Aorta (tissue), 5 donors: ENCODE measurements at places on chromosomes 4 and X. TPM values are rescaled to one million over a fixed set of nuclear protein-coding genes. Genes with fewer than 3 reads are reported as not detected.

The SORCS2 gene
- 2.3 TPM for total RNA-seq

The SOD3 gene
- 380 TPM for total RNA-seq

The GPR78 gene
- 0.48 TPM for total RNA-seq

The NUDT11 gene
- total RNA-seq, result 1.4 TPM

The SHROOM3 gene
- 173 TPM for total RNA-seq

The LAGE3 gene
- total RNA-seq, result 8.3 TPM

The INTU gene
- total RNA-seq, result 13.6 TPM

The IL13RA1 gene
- total RNA-seq, result 92.5 TPM

The ATP8A1 gene
- 11.6 TPM for total RNA-seq

- DNase-seq, result no peak
- no peaks in the 10 kb centered on the region for H3K36me3 ChIP-seq
- no peak overlapping the region for H3K4me3 ChIP-seq
- H3K27me3 ChIP-seq, result no peaks in the 10 kb centered on the region
- H3K4me1 ChIP-seq, result peaks cover 2% of the 10 kb centered on the region
- H3K27ac ChIP-seq, result no peak overlapping the region
These were observed 885.7 kb upstream of the ADGRL3 start for GRCh38 chr4:60314416-60314815.

GRCh38 chr4:30380404-30380998 lies 339.7 kb upstream of the PCDH7 start:
- no peaks in the 10 kb centered on the region for H3K36me3 ChIP-seq
- H3K27ac ChIP-seq, result no peak overlapping the region
- no peaks in the 10 kb centered on the region for H3K27me3 ChIP-seq
- no peaks in the 10 kb centered on the region for H3K4me1 ChIP-seq
- H3K4me3 ChIP-seq, result no peak overlapping the region

GRCh38 chrX:110257889-110258288 lies 60.0 kb downstream of the AMMECR1 start:
- no peaks in the 10 kb centered on the region for H3K27me3 ChIP-seq
- H3K36me3 ChIP-seq, result no peaks in the 10 kb centered on the region
- no peak overlapping the region for H3K27ac ChIP-seq
- H3K4me3 ChIP-seq, result no peak overlapping the region

DNA sequence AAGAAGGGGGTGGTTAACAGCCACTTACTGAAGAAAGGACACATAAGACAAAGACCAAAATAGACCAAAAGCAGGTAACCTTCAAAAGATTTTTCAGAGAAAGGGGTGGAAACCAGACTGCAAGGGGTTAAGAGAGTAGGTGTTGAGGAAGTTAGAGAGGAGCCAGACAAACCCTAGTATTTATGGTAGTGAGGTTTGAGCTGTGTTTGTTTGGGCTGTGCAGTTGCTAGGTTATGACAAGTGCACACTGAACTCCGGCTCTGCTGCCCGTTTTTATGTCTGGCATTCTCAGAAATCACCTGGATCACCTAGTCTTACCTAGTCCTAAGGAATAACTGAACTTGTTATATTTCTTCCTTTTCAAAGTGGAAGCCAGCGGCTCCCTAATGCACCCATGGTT lies 22.9 kb upstream of the G3BP2 start:
- H3K4me1 ChIP-seq, result no peaks in the 10 kb centered on the region
- no peak for DNase-seq
- no peak overlapping the region for H3K4me3 ChIP-seq

- no peak for DNase-seq
- H3K27me3 ChIP-seq, result no peaks in the 10 kb centered on the region
- no peaks in the 10 kb centered on the region for H3K4me1 ChIP-seq
- no peak overlapping the region for H3K27ac ChIP-seq
- H3K36me3 ChIP-seq, result no peaks in the 10 kb centered on the region
These were observed 128.5 kb downstream of the NFKB1 start for GRCh38 chr4:102629673-102630072.

- no peaks in the 10 kb centered on the region for H3K4me1 ChIP-seq
- DNase-seq, result no peak
- no peak overlapping the region for H3K4me3 ChIP-seq
- H3K27ac ChIP-seq, result no peak overlapping the region
These were observed 449.1 kb downstream of the BCOR start for GRCh38 chrX:39648548-39649254.

DNA sequence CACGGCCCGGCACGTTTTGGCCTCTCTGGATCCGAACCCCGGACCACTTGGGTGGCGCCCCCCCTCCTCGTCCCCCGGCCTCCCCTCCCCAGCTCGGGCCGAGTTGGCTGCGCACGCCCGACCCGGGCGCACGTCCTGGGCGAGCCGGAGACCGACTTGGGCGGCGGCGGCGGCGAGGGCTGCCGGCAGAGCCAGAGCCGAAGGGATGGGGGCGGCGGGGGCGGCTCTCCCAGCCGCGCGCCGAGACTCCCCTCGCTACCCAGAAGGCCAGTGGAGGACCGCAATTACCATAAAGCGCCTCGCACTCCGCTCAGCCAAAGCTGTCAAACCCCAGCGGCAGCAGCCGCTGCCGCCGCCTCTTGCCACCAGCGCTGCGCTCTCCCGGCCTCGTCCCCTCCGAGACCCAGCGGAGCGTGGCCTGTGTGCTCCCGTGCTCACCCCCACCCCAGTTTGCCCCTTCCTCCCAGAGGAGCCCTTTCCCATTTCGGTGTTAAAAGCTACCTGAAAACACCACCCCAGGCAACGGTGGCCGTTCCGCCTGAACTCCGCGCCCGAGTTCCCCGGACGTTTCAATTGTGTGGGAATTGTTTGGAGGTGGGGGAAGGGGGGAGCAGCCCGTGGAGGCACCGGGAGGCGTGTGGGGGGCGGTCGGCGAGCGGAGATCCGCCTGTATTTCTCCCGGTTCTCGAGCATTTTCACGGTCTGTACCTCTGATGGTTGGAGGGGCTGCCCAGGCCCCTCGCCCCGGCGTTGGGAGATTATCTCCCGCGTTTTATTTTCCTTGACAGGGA lies 701 bp upstream of the BCOR start:
- H3K27me3 ChIP-seq, result peaks cover 2% of the 10 kb centered on the region
- DNase-seq, result no peak
- peak overlapping the region; percentile 74 for H3K4me3 ChIP-seq
- H3K36me3 ChIP-seq, result no peaks in the 10 kb centered on the region
- H3K4me1 ChIP-seq, result no peaks in the 10 kb centered on the region

- DNase-seq, result no peak
- no peaks in the 10 kb centered on the region for H3K27me3 ChIP-seq
- peaks cover 2% of the 10 kb centered on the region for H3K4me1 ChIP-seq
- peak overlapping the region; percentile 86 for H3K27ac ChIP-seq
These were observed 779 bp upstream of the DDX60L start for GRCh38 chr4:168480931-168481611.

DNA sequence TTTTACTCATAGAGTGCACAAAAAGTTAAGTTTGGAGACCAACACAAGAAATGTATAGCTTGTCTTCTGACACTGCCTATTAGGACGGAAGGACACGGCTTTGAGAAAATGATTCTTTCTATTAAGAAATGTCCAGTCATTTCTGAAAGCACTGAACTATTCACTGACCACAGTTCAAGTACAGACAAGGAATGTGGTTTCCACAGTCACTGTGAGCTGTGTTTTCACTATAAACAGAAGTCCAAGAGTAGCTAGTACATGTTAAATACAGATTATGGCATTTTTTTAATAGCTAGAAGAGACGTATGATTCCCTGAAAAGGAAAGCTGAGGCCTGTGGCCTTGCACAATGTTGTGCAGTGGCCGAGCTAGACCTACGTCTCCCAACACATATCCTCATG lies 115.1 kb upstream of the GPM6A start:
- no peak for DNase-seq
- H3K36me3 ChIP-seq, result no peaks in the 10 kb centered on the region
- H3K4me3 ChIP-seq, result no peak overlapping the region
- H3K4me1 ChIP-seq, result no peaks in the 10 kb centered on the region
- H3K27me3 ChIP-seq, result no peaks in the 10 kb centered on the region

- no peak overlapping the region for H3K4me3 ChIP-seq
- no peaks in the 10 kb centered on the region for H3K4me1 ChIP-seq
- H3K27me3 ChIP-seq, result no peaks in the 10 kb centered on the region
- DNase-seq, result no peak
- H3K36me3 ChIP-seq, result no peaks in the 10 kb centered on the region
These were observed 21.2 kb upstream of the ANTXR2 start for GRCh38 chr4:80094191-80094590.

GRCh38 chr4:121076416-121076815 lies 4.1 kb upstream of the NDNF start:
- no peaks in the 10 kb centered on the region for H3K4me1 ChIP-seq
- no peaks in the 10 kb centered on the region for H3K27me3 ChIP-seq
- H3K27ac ChIP-seq, result no peak overlapping the region
- H3K4me3 ChIP-seq, result no peak overlapping the region
- DNase-seq, result no peak

DNA sequence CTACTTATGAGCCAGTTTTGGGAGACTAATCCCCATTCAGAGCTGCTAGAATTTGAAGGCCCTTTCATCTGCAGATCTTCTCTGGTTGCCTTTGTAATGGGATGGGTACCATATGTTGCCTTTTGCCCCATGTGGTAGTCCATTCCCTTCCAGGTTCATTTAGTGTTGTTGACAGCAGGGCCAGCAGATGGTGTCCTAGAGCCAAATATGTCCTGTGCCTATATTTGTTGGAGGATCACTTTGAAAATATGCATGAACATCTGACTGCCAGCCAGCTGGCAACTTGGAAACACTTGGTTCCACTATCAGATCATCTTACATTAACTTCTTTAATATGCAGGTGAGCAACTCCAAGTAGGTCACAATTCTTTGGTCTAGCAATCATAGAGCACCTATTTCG lies 30.4 kb downstream of the CFAP299 start:
- H3K27me3 ChIP-seq, result no peaks in the 10 kb centered on the region
- H3K4me1 ChIP-seq, result no peaks in the 10 kb centered on the region
- H3K4me3 ChIP-seq, result no peak overlapping the region
- no peak for DNase-seq
- H3K27ac ChIP-seq, result no peak overlapping the region

- no peak overlapping the region for H3K4me3 ChIP-seq
- no peaks in the 10 kb centered on the region for H3K4me1 ChIP-seq
- H3K36me3 ChIP-seq, result no peaks in the 10 kb centered on the region
- no peak overlapping the region for H3K27ac ChIP-seq
These were observed 654.9 kb upstream of the HTR2C start for GRCh38 chrX:113929004-113929403.

- DNase-seq, result no peak
- no peaks in the 10 kb centered on the region for H3K36me3 ChIP-seq
These were observed 89.9 kb downstream of the CEP135 start for GRCh38 chr4:56038487-56039162.

GRCh38 chrX:75546724-75547511 lies 24.1 kb upstream of the ZDHHC15 start:
- no peak overlapping the region for H3K4me3 ChIP-seq
- H3K4me1 ChIP-seq, result no peaks in the 10 kb centered on the region
- DNase-seq, result no peak
- H3K27me3 ChIP-seq, result no peaks in the 10 kb centered on the region

DNA sequence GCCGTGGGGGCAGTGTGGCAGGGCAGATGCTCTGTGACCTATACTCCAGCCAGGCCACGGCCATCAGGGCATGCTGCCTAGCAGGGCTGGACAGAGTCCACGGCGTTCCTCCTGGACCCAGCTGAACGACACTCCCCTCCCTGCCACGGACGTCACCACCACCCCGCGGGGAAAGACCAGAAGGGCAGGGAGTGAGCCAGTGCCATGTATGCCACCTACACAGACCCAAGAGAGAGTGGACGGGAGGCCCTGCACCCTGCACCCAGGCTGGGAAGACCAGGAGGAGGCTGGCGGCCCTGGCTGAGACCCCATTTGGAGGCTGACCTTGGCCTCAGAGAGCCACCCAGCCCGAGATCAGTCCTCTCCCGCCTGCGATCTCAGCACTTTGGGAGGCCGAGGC lies 101.9 kb downstream of the FAM53A start:
- H3K27me3 ChIP-seq, result no peaks in the 10 kb centered on the region
- H3K36me3 ChIP-seq, result no peaks in the 10 kb centered on the region
- no peaks in the 10 kb centered on the region for H3K4me1 ChIP-seq
- peak; percentile 76 for DNase-seq
